Upper lobe of right lung (tissue), 1 donor: ENCODE measurements at places on chromosomes 3 and 15. TPM values are rescaled to one million over a fixed set of nuclear protein-coding genes. Genes with fewer than 3 reads are reported as not detected.

The NGLY1 gene
- total RNA-seq = 33.4 TPM

The RIOX2 gene
- 20.5 TPM for total RNA-seq

The ECE2 gene
- not detected for total RNA-seq

The IL17RB gene
- total RNA-seq = 12.4 TPM

The WNT7A gene
- 6.6 TPM for total RNA-seq

The CCDC54 gene
- total RNA-seq = not detected

The ACKR2 gene
- 5.2 TPM for total RNA-seq

The LMAN1L gene
- total RNA-seq = not detected

The RBPMS2 gene
- 4.5 TPM for total RNA-seq

The RLBP1 gene
- not detected for total RNA-seq

The SAMMSON gene
- not detected for total RNA-seq

The GNAT1 gene
- total RNA-seq = not detected

The GOLGA8M gene
- total RNA-seq = 3.0 TPM

The AGTR1 gene
- 7.8 TPM for total RNA-seq

The HOMER2 gene
- total RNA-seq = 16.4 TPM

The TLNRD1 gene
- 27.8 TPM for total RNA-seq

The SLCO3A1 gene
- total RNA-seq = 50.6 TPM

The GP5 gene
- total RNA-seq = 0.26 TPM

The CHRM5 gene
- total RNA-seq = not detected

The TMEM202 gene
- total RNA-seq = not detected

The CPLX3 gene
- total RNA-seq = not detected

The ELP6 gene
- total RNA-seq = 17.9 TPM

The TMCO5A gene
- not detected for total RNA-seq
